ENCODE measurements at places on chromosomes 3 and 15.
A peak's percentile ranks its signal among the peaks of the same experiment; 100 is the strongest.

- DNase-seq: no peak
Measured at GRCh38 chr15:38899300-38899699, 334.7 kb upstream of the RASGRP1 start.

DNA sequence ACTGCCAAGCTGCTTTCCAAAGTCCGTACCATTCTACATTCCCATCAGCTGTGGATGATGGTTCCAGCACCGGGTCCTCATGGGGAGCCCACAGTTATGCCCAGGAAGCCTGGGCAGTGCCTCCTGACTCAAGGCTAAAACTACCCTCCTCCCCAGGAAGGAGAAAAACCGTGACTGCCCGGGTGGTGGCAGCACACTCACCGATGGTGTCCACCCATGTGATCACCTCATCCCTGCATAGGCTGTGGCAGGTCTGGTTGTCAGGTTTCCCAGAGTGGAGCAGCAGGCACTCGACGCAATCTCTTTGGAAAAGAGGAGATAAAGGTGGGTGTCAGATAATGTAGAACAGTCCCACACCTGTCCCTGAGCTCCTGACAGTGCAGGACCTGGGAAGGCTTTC, 38.6 kb downstream of the UMPS start:
- DNase-seq: peak; percentile 54

GRCh38 chr15:77497942-77498361, 77.3 kb downstream of the HMG20A start:
- no peak for DNase-seq

- peak; percentile 94 for DNase-seq
Measured at GRCh38 chr3:167941234-167941995, 154.3 kb downstream of the GOLIM4 start.

DNA sequence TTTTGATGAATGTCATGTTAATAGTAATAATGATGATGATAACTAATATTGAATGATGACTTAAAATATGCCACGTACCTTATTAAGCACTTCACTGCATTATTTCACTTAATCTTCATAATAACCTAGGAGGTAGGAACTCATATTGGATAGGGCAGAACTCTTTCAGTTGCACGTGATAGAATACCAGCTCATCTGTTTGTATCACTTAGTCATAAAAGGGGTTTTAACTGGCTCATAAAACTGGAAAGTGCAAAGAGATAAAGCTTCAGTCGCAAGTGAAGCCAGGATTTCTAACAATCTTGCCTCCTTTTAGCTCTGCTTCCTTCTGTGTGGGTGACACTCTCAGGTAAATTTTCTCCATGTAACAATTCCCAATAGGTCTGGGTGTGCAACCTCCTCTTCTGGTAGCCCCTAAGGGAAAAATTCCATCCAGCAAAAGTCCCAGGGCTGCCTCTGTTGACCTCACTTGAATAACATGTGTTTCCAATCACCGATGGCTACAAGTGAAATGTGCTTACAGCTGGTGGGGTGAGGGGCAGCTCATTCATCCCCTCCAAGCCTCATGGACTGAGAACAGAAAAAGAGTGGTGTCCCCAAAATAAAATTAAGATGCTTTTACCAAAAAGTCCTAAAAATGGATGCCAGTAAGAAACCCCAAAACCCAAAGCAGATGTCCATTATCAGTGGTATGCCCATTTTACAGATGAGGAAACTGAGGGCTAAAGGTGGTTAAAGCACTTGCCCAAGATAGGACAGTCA, 9.3 kb downstream of the GXYLT2 start:
- no peak for DNase-seq

GRCh38 chr3:186381424-186382216, 19.6 kb upstream of the DGKG start:
- DNase-seq: no peak

GRCh38 chr3:88661433-88661824, 446.0 kb upstream of the EPHA3 start:
- no peak for DNase-seq

- DNase-seq: no peak
Measured at GRCh38 chr3:114852966-114853365, 294.1 kb downstream of the ZBTB20 start.

DNA sequence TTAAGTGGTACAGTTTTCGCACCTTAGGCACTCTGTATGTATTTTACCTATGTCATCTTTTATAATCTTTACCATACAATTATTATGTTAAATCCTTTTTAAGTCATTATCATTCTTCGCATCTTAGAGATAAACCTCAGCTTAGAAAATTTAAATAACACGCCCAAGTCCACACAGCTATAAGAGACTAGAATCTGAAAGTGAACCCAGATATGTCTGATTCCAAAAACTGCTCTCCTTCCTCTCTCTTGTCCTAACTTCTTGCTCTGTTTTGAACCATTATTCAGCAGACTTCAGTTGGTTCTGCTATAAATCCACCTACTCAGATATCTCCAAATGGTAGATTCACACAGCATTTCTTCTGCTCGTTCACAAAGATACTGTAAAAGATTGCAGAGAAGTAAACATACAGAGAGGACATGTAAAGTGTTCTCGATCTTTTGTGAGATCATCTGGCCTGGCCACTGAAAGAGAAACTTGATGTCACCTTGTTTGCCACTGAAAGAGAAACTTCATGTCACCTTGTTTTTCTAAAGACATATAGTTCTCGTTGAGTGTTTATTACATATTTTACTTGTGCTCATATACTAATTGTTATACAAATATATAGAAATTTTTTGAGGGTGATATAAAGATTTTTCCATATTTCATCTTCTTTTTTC, 533.2 kb downstream of the GRM7 start:
- DNase-seq: no peak

DNA sequence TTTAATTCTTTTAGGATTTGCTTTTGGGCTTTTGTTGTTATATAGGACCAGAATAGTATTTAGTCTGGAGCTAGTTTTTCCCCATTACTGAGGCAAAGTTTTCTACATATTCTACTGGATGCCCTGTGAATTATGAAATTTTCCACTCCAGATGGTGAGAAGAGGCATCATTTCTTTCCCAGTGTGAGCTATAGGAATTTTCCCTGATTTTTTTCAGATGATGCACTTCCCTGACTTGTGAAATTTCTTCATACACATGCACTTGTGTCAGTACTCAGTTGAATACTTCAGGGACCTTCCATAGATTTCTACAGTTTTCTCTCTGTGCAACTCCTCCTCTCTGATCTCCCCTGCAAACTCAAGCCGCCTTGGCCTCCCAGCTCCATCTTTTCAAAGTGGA, 73.7 kb upstream of the SLCO2A1 start:
- no peak for DNase-seq

- DNase-seq: peak; percentile 88
Measured at GRCh38 chr15:40081691-40082194, 26.9 kb downstream of the BMF start.

GRCh38 chr3:132225664-132226063, 91.5 kb upstream of the ACP3 start:
- DNase-seq: no peak
